Activated T-helper 1 cell treated with anti-CD3 and anti-CD28 coated beads, Interleukin-12 subunit alpha, Interleukin-12 subunit beta, Interleukin-2, Interleukin-4 antibody, amounts not matched to agents 30 ng/mL and 10 ng/mL and 1 ng/mL, durations not matched to agents 14 hours and 24 hours and 36 hours (primary cell): ENCODE measurements at places on chromosomes 3 and 15. TPM values are rescaled to one million over a fixed set of nuclear protein-coding genes. Genes with fewer than 3 reads are reported as not detected.
A peak's percentile ranks its signal among the peaks of the same experiment; 100 is the strongest.

DNA sequence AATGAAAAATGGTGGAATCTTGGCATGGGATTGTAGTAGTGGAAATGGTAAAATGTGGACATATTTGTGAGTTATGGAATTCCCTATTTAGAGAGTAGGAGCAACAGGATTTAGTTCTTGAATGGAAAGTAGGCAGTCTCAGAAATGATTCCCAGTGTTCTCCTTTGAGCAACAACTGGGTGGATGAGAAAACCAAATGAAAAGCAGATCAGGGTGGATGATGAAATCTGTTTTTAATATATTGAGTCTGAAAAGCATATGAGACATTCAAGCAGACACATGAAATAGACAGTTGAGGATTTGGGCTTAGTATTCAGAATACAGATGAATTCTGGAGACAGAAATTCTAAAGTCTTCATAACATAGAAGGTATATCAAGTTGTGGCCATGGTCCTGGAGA is 451.3 kb downstream of the LPP start:
- no peaks in the 10 kb centered on the region for H3K4me1 ChIP-seq
- peaks cover 19% of the 10 kb centered on the region for H3K36me3 ChIP-seq
- no peak for DNase-seq
- no peak overlapping the region for H3K4me3 ChIP-seq
- H3K27ac ChIP-seq: no peak overlapping the region

- peaks cover 4% of the 10 kb centered on the region for H3K27me3 ChIP-seq
- no peak overlapping the region for H3K27ac ChIP-seq
- peaks cover 17% of the 10 kb centered on the region for H3K4me1 ChIP-seq
- H3K4me3 ChIP-seq: no peak overlapping the region
Measured at GRCh38 chr3:122973893-122974615, 53.5 kb downstream of the SEMA5B start.

DNA sequence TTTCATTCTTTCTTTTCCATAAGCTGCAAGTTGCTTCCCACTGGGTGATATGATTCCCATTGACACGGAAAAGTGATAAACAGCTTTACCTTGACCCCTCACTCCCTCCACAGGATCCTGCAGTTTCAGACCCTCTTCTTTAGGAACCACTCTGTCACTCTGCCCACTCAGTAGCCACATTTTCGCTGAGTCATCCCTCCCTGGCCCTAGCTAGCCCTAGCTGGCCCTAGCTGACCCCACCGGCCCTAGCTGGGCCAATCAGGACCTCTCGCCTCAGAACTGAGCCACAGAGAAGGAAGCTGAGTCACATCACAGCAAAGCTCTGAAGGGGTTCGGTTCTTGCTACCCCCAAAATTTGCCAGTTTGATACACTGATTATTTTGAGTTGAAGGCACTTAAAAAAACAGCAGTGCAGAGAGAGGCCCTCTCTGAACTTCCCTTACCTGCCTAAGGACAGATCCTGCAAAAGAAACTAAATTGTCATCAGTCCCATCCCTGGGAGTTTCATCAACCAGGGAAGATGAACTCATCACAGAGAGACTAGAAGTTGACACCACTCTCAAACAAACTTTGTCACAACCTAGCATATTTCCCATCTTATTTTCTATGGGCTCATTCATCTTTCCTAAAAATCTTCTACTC is 233.5 kb upstream of the PROK2 start:
- no peak overlapping the region for H3K27ac ChIP-seq
- peaks cover 17% of the 10 kb centered on the region for H3K4me1 ChIP-seq
- DNase-seq: no peak
- H3K36me3 ChIP-seq: peaks cover 2% of the 10 kb centered on the region
- no peak overlapping the region for H3K4me3 ChIP-seq
- peaks cover 3% of the 10 kb centered on the region for H3K27me3 ChIP-seq

DNA sequence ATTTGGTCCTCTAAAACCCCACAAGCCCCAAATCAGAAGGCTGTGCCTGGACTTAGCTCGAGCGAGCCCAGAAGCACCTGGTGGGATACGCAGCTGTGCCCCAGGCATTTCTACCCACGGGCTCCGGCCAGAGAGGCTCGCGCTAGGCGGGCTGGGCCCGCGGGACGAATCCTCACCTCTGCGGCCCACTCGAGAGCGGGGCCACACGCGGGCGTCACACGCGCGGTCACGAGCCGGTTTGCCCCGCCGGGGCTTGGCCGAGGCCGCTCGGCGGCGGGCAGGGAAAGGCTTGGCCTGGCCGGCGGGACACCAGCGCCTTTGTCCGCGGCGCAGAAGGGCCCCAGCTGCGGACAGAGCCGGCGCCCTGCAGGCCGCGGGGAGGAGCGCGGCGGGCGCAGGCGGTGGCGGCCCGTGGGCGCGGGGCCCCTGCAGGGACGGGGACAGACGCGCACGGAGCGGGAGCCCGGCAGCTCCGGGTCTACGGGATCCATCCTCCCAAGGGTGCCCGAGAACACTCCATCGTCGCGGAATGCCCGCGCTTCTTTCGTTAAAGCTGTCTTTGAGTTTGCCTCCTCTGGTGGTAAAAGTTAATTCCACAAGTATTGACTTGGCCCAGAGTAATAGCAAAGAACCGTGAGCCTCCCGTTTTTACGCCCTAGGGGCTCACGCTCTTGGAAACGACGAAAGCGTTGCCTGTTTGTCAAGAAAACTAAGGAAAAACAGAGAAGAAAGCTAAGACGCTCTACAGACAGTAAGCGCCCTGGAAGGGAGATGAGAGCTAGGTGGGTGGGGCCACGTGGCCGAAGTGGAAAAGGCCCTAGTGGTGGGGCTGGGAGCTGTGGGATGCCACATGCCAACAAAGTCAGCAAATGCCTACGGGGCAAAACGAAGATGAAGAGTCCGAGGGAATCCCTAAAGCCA is 26.4 kb downstream of the TYRO3 start:
- H3K27ac ChIP-seq: no peak overlapping the region
- peaks cover 3% of the 10 kb centered on the region for H3K36me3 ChIP-seq
- peak overlapping the region; percentile 72 for H3K4me3 ChIP-seq

- H3K27me3 ChIP-seq: peaks cover 12% of the 10 kb centered on the region
- no peak overlapping the region for H3K27ac ChIP-seq
- no peak overlapping the region for H3K4me3 ChIP-seq
Measured at GRCh38 chr3:194900854-194901522, 215.3 kb downstream of the FAM43A start.

- DNase-seq: no peak
- no peaks in the 10 kb centered on the region for H3K27me3 ChIP-seq
- no peak overlapping the region for H3K4me3 ChIP-seq
- no peak overlapping the region for H3K27ac ChIP-seq
- H3K4me1 ChIP-seq: peaks cover 28% of the 10 kb centered on the region
Measured at GRCh38 chr3:138817695-138818094, 17.0 kb downstream of the PIK3CB start.

DNA sequence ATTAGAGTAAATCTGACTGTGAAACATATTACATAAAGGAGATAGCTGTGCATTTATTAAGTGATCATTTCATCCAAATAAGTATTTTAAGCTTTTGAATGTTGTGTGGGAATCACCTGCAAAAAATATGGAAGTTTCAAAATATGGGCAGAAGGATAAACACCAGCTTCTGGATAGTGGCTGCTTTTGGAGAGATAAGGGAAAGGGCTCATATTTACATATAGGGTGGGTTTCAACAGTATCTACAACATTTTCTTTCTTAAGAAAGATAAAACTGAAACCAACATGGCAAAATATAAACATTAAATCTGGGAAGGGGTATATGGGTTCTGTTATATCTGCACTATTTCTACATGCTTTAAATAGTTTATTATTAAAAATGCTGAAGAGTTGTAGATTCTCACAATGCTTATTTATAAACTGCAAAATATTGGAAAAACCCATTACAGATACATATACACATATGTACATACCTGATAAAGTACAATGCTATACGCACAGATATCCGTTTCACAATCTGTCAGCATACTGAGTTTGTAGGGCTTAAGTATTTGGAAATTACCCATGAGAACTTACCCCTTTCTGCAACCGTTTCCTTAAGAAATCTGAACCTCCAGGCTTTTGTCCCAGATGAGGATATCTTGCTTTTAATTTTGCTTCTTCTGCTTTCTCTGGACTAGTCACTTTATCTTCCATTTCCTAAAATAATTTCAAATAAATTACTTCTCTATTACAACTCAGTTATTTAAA is 12.1 kb downstream of the ARPP19 start:
- no peaks in the 10 kb centered on the region for H3K27me3 ChIP-seq
- H3K4me1 ChIP-seq: peaks cover 63% of the 10 kb centered on the region
- peak overlapping the region; percentile 40 for H3K27ac ChIP-seq
- DNase-seq: no peak
- H3K36me3 ChIP-seq: peaks cover 36% of the 10 kb centered on the region

DNA sequence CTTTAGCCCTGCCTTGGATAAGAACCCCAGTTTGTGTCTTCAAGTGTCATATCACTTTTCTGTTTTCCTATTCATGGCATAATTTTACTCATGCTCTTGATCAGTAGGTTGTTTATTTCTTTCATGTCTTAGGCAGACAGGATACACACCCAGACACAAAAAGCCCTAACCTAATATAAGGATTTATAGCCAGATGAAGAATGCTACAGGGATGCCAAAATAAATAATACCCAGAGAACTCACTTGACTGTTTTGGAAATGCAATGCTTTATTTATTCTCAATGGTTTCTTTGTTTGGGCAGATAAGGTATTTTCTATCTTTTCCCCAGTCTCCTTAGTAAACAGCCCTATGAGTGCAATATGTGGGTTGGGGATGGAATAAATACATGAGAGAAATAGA is 424.0 kb upstream of the PDZRN3 start:
- H3K27ac ChIP-seq: no peak overlapping the region
- H3K27me3 ChIP-seq: no peaks in the 10 kb centered on the region
- H3K4me3 ChIP-seq: no peak overlapping the region
- H3K4me1 ChIP-seq: no peaks in the 10 kb centered on the region

GRCh38 chr15:59549301-59550185 is 62.0 kb upstream of the GCNT3 start:
- H3K4me1 ChIP-seq: peaks cover under 1% of the 10 kb centered on the region
- no peak overlapping the region for H3K4me3 ChIP-seq
- H3K27ac ChIP-seq: no peak overlapping the region

DNA sequence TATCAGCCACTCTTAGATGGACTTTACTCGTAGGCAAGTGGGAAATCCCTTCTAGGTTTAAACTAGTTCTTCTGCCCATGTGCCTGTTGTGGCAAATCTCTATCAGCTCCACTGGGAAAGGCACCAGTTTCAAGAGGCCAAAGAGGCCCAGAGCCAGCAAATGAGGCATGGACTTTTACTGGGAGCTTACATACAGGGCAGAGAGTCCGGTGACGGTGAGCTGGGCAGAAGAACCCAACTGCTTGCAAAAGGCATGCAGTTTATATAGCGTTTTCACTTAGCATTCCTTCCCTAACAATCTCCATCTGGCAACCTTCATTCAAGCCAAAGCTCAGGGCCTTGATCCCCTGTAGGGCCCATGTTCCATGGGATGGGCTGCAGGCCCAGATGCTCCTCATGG is 93.0 kb upstream of the C3orf80 start:
- peaks cover 4% of the 10 kb centered on the region for H3K27me3 ChIP-seq
- H3K27ac ChIP-seq: no peak overlapping the region
- H3K4me3 ChIP-seq: no peak overlapping the region
- peaks cover 5% of the 10 kb centered on the region for H3K4me1 ChIP-seq
- no peak for DNase-seq
- no peaks in the 10 kb centered on the region for H3K36me3 ChIP-seq

ZNF80 gene
- total RNA-seq: 0.22 and 0.23 TPM in 2 replicates

C3orf49 gene
- not detected in 2 replicates for total RNA-seq

NTRK3 gene
- 0.24 and 0.29 TPM in 2 replicates for total RNA-seq

ECE2 gene
- total RNA-seq: not detected in 2 replicates
